ENCODE measurements at places on chromosomes 12 and 14.

DNA sequence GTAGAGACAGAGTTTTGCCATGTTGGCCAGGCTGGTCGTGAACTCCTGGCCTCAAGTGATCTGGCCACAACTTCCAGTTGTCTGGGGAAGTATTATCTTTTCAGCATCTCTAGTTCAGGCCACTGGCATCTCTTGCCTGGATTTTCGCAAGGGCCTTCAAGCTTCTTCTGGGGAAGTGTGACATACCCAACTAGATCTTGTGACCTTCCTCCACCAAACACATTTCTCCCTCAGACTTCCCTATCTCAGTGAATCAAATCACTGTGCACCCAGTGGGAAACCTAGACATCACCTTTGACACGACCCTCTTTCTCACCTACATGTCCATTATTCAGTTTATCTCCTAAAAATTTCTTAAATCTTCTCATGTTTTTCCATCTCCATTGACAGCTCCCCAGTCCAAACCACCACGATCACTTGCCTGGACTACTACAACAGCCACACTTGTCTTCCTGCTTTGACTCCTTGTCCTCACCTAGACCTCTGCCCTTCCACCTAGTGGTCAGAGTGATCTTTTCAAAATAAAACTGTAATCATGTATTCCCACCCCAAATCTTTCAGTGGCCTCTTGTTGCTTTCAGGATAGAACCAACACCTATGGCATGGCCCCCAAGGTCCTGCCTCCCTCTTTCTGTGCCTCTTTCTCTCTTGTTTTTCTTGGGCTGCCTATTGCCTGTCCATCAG lies 3.3 kb downstream of the EEF1AKMT3 start:
- DNase-seq: no peak

DNA sequence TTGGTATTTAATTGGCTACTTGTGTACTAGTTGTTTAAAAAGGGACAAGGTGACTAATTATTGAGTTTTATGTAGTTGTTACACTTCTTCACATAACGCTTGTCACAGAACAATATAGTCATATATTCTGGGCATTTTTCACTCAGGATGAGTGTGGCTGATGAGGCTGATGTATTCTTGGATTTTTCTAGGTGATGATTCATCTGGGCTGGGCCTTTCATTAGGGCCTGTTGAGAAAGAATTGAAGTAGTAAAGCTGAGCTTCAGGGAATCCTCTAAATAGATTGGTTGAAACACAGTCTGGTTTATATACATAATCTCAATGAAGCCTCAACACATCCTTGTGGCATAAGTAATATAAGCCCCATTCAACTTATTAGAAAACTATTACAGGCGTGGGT lies 445.7 kb downstream of the DAD1 start:
- DNase-seq: no peak

- DNase-seq: no peak
These were observed 25.5 kb upstream of the BATF start for GRCh38 chr14:75496755-75497154.

- no peak for DNase-seq
These were observed 564.0 kb downstream of the CCER1 start for GRCh38 chr12:90390947-90391346.

DNA sequence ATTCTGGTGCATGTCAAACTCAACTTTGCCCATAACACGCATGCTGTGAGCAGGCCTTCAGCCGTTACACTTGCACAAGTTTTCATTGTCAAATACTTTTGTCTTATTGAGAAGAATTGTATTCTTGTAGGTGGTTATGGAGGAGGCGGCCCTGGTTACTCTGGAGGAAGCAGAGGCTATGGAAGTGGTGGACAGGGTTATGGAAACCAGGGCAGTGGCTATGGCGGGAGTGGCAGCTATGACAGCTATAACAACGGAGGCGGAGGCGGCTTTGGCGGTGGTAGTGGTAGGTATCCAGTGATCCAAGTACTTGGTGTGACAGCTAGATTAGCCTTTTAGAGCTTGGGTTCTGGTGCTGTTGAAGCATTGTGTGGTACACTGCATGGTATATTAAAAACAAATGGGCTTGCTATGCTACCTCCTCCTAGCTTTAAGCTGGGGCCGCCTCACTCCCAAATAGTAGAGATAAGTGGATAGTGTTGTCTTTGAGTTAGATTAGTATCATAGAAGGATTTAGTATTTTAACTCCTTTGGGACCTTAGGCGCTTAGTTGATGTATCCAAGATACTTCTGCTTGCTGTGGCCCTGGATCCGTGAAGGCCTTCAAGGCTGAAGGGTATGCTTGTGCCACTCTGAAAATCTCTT lies 2.5 kb downstream of the HNRNPA1 start:
- DNase-seq: no peak

- no peak for DNase-seq
These were observed 212.9 kb downstream of the PAX9 start for GRCh38 chr14:36874396-36875138.

- no peak for DNase-seq
These were observed 49.0 kb downstream of the NTF3 start for GRCh38 chr12:5480938-5481303.

DNA sequence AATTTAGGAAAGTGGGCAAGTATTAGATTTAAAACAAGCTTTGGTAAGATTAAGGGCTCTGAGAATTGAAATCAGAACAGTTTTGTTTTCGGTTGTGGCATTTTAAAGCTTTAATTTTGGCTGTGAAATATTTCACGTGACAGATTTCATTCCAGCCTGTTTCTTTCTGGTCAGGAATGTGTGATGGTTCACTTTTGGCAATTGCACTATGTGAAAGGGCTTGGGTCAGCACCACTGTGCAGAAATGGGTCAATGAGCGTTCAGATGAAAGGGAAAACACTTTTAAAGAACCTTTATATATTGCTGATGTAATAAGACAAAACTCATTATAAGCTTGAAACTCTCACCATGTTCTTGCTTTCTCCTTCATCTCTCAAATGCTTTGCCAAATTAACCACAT lies 17.1 kb downstream of the NUBPL start:
- no peak for DNase-seq

DNA sequence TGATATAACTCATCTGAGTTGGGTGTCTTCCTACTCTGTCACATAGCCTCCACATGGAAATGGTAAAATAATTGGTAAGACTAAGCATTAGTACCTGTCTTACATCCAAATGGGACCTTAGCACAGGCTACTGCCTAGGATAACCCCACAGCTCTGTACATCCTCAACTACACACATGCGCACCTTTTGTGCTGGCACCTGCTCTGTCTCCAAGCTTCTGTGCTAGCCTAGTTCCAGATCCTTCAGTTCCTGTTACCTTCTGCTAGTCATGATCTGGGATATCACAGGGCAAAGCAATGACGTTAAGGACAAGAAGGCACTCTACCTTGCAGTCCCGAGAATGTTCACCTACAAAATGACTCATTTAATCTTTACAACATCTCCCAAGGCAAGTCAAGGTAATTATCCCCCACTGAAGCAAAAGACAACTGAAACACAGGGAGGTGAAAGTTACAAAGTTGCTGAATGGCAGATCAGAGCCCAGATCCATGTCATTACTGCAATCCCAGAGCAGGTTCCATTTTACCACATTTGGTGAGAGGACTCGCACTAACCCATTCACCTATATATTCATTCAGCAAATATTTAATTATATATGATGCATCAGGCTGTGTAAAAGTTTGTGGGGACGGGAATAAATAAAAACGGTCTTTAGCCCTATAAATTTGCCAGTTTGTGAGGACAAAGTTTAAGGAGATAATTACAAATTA lies 61.7 kb downstream of the PPM1H start:
- DNase-seq: no peak

DNA sequence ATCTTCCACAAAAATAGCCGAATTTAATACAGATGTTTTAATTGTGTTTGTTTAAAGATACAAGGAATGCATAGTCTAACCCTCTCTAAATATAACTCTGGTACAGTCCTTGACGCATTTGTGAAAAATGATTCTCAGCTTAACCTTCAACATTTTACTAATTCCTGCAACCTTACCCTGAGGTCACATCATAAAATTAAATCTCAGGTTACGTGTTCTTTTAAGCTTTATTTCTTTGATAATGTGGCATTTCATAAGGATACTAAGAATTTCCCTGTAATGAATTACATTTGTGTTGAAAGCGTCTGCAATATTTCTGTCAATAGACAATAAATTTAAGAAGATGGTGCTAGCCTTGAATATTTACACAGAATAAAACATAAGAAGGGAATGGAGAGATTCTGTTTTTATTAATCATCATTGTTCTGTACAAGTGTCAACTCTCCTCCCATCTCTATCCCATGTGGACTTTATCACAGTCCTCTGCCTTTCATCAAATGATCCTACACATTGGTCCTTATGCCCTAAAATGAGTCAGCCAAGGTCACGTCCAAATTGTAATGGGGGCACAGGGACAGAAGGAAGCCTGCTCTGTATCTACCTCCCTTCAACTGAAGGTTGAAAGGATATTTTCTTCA lies 769.3 kb upstream of the FLRT2 start:
- no peak for DNase-seq

Data from tibial artery (tissue), 4 donors.